ENCODE measurements at places on chromosomes 6 and 20.

DNA sequence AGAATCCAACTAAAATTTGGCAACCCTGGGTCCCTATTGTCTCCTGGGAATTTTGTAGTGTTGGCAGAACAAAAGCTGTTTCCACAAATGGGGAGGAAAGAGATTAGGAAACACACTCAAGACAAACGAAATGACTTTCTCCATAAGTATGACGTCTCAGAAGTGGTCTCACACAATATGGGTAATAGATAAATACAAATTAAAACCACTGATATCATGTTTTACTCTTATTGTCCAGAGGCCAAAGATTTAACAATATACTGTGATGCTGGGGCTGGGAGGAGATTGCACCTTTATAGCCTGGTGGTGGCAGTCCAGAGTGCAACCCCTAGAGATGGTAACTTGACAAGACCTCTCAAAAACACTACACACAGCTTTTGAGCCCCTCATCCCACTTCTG lies 18.6 kb downstream of the FKBP1A start:
- DNase-seq = no peak

DNA sequence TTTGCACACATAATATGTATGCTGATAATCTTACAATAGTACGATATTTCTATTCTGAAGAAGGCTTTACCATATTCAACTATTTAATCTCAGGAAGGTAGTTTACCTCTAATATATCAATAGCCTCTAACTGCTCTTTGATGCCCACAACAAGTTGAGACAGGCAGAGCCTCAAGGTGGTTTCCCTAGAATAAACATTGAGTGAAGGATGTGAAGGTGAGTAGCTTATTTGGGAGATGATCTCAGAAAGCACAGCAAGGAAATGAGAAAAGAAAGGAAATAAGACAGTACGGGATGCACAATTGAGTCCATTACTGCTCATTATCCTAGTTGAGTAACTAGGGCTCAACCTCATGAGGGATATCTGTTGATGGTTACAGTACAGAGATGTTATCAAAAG lies 638.4 kb downstream of the MAFB start:
- DNase-seq = no peak

DNA sequence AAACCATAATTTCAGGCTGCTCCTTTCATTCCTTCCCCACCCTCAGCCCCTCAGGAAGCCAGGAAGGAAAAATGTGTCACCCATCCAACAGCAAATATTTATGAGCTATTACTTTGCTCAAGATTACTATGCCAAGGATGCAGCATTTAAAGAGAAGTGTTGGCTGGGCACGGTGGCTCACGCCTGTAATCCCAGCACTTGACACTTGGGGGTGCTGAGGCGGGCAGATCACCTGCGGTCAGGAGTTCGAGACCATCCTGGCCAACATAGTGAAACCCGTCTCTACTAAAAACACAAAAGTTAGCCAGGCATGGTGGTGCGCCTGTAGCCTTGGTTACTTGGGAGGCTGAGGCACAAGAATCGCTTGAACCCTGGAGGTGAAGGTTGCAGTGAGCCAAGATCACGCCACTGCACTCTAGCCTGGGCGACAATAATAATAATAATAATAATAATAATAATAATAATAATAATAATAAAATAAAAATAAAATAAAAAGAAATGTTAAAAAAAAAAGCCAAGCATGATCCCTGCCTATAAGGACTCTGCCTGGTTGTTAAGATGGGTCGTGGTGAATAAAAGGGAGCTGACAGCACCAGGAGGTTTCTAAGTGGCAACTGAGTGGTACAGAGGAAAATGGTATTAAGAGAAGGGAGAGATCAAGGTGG lies 20.5 kb upstream of the TIAM2 start:
- DNase-seq = no peak

DNA sequence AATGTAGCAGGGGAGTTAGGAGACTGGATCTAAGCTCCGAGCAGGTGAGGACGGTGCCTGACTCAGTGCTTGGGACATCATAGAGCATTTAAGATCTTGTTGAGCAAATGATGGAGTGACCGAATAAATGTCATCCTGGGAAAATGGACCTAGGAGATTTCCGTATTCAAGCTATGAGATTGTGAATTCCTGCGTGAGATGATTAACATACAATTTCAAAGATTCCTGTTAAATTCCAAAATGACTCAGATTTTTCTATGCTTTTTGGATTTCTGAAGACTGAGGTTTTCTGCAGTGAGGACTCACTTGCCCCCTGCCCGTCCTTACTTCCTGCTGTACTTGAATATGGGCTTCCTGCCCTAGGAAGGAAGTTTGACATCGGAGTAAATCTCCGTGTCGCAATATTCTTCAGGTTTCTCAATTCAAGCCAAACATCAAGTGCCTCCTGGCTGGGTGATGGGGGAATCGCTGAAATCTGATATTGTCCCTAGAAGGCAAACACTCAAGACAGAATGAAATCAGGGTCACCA lies 5.2 kb downstream of the SYTL3 start:
- no peak for DNase-seq

DNA sequence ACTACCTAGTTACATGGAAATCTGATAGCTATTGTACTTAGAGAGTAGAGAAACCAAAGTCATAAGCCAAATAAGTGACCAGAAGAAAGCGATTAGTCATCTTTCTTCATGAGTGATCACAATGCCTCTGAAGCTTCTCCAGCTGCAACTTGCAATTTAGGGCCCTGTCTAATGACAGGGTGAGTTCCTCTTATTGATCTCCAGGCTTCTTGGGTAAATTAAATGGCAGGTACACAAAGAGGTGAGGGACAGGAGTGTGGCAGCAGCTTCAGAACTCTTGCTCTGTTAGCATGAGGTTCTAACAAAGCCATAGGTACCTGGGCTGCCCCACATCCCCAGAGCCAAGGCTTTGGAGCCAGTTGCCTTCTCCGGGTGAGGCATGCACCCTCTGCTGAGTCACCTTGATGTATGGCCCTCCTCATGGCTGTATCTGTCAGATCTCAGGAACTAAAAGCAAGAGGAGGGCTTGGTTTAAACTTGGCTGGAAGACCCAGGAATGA lies 60.8 kb downstream of the PRDM1 start:
- no peak for DNase-seq

GRCh38 chr6:154528310-154528915 lies 17.9 kb upstream of the CNKSR3 start:
- no peak for DNase-seq

- DNase-seq = no peak
These were observed at the start of gene FGD2 for GRCh38 chr6:37005061-37005810. Gene FGD2 (plus strand): TSS chr6:37005655. CDS start chr6:37005818, 163 bp downstream.

GRCh38 chr6:159959165-159959975 lies 9.5 kb upstream of the IGF2R start:
- no peak for DNase-seq
